Amniotic epithelial cell (primary cell): ENCODE measurements at places on chromosomes 3 and 15.
A peak's percentile ranks its signal among the peaks of the same experiment; 100 is the strongest.

DNA sequence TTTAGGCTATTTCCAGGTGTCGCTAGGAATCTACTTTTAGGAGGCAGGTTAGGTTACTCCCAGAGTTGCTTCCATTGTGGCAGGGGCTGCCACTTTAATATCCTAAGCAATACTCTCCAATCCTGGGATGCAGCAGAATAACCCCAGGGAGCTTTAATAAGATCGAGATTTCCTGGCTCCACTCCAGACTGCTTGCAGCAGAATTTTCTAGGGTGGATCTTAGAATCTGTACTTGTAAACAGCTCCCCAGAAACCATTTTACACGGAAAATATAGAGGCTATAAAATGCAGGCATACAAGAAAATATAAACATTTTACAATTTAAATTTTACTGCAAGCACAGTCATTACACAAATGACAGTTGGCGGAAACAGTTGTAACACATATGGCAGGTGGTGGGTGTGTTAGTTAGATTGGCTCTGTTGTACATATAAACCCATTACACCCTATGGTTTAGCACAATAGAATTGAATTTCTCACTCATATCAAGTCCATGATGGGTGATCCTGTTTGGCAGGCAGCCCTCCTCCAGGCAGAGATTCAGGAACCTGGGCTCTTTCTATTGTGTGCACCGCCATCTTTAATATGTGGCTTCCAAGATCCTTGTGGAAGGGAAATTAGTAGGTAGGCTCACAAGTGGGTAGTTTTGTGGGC is 35.0 kb upstream of the TNFAIP8L3 start:
- DNase-seq: no peak

DNA sequence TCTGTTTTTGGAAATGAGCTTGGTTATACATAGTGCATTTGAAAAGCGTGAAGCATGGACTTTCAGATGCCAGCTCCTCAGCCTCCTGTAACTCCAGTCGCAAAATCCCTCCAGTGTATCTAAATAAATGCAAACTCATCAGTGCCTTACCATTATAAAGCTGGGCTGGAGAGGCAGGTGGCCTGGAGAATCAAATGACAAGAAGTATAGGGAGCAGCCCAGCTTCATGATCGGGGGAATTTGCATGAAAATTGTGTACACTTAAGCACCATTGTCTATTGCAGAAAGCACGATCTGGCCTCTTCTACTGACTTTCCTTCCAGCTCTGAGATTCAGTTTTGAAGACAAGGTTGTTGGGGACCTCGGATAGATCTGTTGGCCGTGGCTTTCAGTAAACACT is 71.7 kb downstream of the IGF1R start:
- no peak for DNase-seq

DNA sequence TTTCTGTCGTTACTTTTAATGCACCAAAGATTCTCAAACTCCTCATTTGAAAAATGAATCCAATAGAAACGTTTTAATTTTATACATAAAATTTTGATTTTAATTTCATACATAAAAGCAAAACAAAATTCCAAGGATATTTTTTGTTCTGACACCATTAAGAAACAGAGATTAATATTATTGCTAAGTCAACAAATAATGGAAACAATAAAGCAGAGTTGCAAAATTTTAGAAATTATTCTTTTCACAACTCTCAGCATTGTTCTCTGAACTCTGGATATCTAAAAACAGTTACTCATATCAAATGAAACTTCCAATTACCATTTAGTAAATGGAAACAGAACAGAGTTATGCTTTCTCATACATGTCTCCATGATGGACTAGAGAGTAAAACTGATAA is 260.2 kb downstream of the EPHA6 start:
- DNase-seq: no peak

DNA sequence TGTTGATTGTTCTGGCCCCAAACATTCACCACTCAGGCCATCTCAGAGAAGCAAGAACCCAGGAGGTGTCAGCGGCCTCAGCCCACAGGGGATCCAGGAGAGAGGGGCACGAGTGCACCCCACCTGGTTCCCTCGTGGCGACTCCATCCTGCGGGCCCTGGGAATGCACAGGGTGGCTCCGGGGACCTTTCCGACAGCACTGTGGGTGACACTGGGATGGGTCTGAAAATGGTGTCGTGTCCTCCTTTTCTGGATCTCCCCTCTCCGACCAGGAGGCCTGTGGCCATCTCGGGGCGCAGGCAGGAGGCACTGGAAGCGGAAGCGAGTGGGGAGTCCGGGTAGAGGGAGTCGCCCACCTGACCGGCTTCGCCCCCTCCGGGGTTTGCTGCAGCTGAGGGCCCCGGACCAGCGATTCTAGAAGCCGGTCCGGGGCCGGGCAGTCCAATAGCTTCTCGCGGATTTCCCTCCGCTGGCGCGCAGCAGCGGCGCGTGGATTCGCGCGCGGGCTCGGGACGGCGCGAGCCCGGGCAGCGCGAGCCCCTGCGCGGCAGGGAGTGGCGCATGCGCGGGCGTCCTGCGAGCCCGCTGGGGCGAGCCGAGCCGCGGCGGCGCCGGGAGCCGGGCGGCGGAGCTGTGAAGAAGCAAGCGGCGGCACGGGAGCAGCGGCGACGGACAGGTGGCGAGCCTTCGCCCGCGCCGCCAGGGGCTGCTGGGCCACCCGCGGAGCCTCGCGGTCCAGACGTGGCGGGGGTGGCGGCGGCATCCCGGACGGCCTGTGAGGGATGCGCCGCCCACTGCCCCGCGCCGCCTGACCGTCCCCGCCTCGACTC is at the start of gene DOCK3:
DOCK3 (plus strand) TSS at position 579 of the 830 bp plus-strand sequence. CDS start 337 bp downstream, outside the sequence.
- DNase-seq: peak; percentile 19

- no peak for DNase-seq
Observed at GRCh38 chr3:125511420-125512118, 8.4 kb downstream of the SNX4 start.

DNA sequence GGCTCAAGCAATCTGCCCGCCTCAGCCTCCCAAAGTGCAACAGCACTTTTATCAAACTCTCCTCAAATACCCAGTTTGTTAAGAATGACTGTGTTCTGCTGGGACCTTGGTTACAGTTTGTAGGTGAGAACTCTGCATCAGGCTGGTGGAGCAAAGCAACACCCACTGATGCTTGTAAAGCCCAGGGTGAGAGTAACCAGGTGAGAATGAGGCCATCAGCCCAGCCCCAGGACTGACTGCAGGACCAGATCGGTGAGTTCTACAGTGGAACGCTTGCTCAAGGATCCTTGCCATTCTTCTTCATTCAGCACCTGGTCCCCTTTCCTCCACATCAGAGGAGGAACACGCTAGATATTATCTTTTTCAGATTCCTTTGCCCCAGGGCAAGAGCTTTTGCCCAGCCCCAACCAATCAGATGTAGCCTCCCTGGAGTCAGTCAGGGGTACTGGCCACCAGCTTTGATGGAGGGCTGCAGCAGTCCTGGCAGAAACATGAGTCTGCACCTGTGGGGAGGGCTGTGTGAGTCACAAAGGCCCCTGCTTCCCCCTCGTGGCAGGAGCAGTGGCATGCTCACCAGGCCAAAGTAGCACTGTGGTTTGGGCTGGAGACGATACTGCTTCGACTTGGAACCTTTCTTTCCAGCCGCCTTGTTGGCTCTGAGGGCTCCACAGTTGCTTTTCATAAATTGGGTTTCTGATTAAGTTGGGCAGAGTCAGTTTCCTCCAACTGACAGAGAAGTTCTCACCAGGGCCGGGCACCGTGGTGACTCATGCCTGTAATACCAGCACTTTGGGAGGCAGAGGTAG is 3.5 kb upstream of the SHISA5 start:
- DNase-seq: peak; percentile 61
